Omental fat pad (tissue), 4 donors: ENCODE measurements at places on chromosomes 7 and 10.

GRCh38 chr10:133110133-133110532 lies 22.4 kb downstream of the ADGRA1 start:
- DNase-seq: no peak

- DNase-seq: no peak
Observed at GRCh38 chr10:11949152-11949551, 93.5 kb downstream of the UPF2 start.

GRCh38 chr7:378041-378420 lies 88.1 kb downstream of the FOXL3 start:
- no peak for DNase-seq

DNA sequence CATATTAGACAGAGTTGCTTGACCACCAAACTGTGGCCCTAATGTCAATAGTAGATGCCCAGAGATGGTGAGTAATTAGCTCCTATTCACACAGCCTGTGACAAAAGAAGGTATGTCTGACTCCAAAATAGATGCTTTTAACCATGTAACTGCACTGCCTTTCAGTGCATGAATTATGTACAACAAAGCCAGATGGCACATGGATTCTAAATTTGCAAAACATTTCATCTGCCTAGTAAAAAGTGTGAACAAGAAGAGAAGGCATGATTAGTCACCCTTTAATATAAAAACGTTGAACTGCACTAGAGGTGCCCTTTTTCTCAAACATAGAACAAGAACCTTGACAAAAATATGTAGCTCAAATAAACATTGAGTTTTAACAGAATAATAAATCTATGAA lies 35.5 kb upstream of the PTPRZ1 start:
- no peak for DNase-seq

- no peak for DNase-seq
Observed at GRCh38 chr7:157483515-157483914, 146.7 kb downstream of the DNAJB6 start.

DNA sequence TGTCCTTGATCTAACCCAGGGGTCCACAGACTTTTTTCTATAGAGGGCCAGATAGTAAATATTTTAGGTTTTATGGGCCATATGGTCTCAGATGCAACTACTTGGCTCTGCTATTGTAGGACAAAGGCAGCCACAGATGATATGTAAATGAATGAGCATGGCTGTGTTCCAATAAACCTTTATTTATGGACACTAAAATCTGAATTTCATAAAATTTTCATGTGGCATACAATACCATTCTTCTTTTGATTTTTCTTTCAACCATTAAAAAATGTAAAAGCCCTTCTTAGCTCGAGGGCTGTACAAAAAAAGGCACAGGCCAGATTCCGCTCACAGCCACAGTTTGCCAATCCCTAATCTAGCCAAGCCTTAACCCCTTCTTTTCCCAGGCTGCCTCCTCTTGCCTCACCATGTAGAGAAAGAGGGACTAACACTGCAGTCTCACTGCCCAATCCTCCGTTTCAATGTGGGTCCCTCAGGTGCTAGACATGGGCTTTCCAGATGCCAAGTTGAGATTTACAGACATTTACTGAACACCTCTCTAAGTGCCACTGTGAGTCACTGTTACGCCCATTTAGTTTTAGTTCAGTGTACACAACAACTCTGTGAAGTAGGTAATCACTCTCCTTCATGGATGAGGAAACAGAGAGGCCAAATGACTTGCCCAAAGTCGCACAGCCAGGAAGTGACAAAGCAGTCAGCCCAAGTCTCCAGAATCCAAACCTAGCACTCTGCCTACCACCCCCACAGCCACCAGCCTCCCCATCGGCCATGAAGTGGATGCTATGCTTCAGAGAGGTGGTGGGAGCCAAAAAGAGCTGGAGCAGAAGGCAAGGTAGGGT lies 132.6 kb upstream of the PDLIM1 start:
- no peak for DNase-seq

- no peak for DNase-seq
Observed at GRCh38 chr7:87345962-87346371, 503 bp downstream of the CROT start.

DNA sequence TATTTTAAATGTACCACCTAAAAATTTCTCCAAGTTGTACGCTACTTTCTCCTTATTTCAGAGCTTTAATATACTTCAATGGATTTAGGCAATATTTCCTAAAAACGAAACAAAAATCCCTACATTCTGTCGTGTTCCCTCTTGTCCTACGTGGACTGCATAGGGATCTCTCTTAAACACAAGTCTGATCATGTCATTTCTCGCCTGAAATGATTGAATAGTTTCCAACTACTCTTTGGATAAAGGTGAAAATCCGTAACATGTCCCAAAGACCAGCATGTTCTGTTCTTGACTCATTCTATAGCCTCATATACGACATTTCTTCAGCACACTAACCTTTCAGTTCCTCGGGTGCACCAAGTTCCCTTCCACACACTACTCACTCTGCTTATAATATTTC lies 17.7 kb upstream of the TPK1 start:
- no peak for DNase-seq
